ENCODE measurements at places on chromosomes 16 and 17.
A peak's percentile ranks its signal among the peaks of the same experiment; 100 is the strongest.

DNA sequence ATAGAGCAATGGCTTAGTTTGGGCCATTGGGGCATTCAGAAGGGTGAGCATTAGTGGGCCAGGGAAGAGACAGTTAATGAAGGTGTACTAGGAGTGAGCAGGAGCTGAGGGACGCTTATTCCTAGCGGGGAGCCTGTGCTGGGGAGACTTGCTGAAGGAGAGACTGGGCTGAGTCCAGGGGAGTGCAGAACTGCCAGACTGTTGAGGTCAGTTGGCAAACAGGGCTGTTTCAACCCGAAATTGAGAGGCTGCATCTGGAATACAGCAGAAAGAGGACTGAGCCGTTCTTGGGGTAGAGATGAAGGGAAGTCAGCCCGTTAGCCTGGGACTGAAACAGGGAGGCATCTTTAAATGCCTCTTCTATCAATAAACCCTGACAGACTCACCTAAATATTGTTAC is 33.2 kb downstream of the MAP2K6 start:
- no peak for DNase-seq

GRCh38 chr16:31187808-31188189 is 7.9 kb downstream of the FUS start:
- no peak for DNase-seq

DNA sequence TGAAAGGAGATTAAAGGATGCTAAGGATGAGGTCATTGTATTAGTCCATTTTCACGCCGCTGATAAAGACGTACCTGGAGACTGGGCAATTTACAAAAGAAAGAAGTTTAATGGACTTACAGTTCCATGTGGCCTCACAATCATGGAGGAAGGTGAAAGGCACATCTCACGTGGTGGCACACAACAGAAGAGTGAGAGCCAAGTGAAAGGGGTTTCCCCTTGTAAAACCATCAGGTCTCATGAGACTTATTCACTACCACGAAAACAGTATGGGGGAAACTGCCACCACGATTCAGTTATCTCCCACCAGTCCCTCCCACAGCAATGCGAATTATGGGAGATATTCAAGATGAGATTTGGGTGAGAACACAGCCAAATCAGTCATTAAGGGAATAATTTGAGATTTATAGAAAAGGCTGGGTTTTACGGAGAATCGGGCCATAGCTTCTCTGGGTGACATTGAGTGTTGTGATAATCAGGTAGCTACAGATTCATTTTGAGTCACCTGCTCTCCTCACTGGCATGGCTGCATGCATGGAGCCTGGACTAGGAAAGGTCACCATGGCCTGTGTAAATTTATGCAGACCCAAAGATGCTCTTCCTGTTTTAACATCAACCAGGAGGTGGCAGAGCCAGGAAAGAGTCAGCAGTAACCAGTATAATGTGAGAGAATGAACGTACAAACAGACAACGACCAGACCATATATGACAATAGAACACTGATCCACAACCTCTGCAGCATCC is 40.5 kb upstream of the DYNLRB2 start:
- DNase-seq: no peak

- DNase-seq: no peak
Measured at GRCh38 chr17:83083368-83084201, 4.2 kb downstream of the METRNL start.

DNA sequence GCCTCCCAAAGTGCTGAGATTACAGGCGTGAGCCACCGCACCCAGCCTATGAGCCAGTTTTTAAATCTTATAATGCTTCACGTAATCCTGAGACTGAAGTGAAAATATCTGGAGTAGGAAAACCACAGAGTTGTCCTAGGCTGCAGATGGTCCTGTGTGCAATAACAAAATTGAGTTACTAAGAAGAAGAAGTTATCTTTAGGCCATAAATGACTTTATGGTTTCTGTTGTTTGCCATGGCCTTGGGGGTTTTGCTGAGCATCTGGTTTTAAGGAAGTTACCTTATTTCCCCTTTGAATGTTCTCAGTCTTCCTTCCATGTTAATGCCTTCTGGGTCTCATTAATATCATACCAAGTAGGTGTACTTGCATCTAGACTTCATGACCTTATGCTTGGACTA is 16.5 kb downstream of the NMT1 start:
- no peak for DNase-seq

DNA sequence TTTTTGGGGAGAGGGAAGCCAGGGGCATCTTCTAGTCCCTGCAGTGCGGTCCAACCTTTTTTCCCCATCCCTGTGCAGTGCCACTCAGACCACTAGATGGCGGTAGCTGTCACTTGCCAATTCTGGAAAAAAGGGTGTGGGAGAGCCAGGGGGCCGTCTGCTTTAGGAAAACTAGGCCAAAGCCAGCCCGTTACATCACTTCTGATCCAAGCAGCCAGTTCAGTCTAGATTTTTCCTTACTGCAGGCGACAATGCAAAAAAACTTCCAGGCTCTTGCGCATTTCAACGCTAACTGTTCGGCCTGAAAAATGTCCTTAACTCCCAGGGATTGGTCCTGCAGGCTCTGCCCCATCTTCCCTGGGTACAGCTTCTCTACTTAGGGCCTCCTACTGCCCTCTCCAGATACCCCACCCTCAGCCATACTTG is 69.2 kb upstream of the CES5A start:
- peak; percentile 14 for DNase-seq

DNA sequence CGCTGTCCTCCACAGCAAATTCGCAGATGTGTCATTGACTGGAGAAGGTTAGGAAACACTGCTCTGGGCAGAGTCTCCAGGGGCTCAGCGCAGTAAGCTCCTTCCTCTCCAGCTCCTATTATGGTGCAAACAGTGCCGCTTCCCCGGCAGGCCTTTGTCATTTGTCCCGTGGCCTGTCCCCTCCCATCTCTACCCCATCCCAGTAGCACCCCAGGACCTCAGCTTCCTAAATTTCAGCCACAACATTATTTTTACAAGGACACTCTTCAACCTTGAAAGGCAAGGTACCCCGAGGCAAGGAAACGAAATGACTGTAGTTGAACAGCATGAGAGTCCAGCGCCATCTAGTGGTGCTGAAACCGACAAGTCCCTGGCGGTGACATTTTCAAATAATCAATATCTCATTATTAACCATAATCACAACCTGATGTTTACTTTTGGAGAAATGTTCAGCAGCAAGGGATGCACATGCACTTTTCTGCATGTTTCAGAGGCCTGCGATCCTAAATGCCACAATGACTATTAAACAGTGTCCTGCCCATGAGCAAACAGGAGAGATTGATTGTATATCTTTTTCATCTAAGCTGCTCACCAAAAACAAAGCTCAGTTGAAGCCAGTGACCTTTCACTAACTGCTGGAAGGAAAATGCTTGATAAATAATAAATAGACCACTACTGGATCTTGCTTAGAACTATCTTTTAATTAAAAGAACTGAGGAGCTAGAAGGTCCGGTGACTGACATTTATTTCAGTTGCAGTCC is 16.5 kb downstream of the MRPS23 start:
- DNase-seq: no peak

DNA sequence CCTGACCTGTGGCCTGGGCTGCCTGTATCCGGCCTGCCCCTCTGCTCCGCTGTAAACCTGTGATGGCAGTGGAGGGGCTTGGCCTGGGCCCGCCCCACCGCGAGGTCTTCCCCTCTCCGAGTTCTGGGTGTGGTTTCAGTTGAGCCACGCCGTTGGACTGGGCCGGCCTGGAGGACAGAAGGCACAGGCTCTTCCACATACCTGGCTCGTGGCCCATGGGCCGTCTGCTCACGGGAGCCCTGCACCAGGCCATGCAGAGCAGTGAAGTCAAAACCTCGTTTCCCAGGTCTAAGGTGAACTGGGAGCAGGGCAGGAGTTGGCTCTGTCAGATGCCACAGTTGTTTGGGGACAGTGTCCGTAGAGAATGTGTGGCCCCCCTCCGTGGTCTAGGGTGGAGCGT is 5.6 kb upstream of the RNPS1 start:
- DNase-seq: no peak

GRCh38 chr17:83196024-83196365 is 116.6 kb downstream of the METRNL start:
- no peak for DNase-seq

DNA sequence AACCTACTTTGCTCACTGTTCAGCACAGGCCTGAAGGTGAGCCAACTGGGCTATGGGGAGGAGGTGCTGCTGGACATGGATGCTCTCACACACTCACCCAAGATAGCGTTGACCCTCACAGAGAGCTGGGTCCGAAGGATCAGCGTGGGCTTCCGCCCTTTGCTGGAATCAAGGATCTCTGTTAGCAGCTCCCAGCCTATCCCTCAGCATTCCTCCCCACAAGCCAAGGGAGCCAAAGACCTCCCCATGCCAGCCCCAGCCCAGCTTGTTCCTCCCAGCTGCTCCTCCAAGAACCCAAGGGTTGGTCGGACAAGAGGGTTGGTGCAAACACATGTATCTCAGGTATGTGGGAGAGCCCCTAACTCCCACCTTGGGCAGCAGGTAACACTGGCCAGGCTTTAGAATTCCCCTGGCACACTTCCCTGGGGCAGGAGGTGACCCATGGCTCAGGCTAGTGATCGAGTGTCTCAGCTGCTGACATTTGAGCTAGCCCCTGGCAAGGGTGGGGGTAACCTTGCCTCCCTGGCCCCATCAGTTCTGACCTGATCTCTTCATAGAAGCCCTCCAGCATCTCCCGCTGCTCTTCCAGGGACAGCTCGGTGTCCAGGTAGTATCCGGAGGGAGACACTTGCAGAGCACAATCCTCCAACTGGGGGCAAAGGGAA is 8.3 kb downstream of the FHOD1 start:
- DNase-seq: no peak

DNA sequence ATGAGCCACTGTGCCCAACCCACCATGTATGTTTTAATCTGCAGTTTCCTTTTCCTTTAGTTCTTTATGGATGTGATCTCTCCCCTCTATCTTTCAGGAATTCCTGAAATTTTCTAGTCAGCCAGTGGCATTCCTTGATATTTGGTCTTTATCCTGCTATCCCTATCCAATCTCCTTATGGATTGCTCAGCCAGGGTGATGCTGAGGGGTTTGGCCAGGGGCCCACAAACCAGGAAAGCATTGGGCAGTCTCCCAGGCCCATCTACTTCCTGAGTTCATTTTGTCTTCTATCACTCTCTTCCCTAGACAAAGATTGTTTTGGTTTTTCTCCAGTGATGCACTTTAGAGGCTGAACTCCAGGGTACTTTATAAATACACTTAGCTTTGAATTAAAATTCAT is 115.9 kb downstream of the KATNIP start:
- no peak for DNase-seq

GRCh38 chr16:87133112-87133850 is 183.9 kb downstream of the C16orf95 start:
- no peak for DNase-seq

DNA sequence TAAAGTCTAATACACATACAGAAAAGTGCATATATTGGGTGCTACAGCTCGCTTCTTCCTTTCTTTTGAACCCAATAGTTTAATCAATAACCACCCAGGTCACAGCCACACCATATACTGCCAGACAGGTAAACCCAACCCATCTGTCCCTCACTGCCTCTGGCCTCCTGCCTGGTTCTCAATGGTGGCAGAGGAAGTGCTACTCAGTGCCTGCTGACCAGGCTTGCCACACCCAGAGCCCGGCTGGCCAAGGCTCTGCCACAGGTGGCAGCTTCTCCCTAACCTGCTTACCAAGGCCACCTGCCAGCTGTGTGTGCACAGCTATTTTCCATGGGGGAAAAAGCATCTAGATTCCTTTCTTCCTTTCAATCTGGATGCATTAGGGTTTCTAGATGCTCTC is 584 bp downstream of the PMP22 start:
- no peak for DNase-seq

- no peak for DNase-seq
Measured at GRCh38 chr16:2713985-2714774, 5.8 kb downstream of the PRSS27 start.

- no peak for DNase-seq
Measured at GRCh38 chr17:17269926-17270773, 10.9 kb downstream of the COPS3 start.

DNA sequence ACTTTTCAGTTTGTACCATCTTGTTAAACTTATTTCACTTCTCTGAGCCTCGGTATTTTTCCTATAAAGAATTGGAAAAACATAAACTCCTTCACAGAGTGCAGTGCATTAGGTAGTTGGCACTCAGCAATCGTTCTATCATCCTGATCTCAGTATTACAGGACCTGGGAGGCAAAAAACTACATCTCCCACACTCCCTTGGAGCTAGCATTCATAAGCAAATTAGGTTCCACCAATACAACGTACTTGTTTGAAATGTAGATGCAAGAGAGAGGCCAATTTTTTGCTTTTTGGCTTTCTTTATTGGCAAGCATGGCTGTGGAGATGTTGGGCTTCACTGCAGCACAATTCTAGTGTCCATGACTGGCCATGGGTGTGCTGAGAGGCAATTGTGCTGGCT is 285.2 kb downstream of the CA10 start:
- DNase-seq: no peak

DNA sequence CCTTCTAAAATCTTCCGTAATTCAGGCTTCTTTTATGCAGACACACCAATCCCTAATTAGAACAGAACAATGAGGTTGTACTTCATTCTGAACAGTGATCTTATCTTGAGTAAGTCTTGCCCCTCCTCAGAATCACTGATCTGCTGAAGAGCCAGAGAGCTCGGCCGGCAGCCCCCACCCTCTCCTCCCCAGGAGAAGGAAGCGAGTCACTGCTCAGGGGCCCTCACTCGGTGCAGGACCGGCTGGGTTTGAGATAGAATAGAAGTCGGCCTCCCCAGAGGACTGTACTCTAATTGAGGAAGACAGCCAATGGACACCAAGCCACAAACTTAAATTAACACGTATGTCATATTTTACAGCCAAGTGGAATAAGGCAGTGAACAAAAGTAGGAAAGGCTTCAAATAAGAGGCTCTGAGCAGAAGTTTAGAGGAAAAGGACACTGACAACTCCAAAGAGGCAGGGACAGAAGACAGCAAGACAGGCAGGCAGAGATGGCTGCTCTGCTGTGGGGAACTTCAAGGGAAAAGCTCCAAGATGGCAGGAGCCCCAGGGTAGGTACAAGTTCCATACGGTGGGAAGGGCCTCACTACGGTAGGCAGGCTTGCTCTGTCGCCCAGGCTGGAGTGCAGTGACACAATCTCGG is 18.6 kb downstream of the CREBBP start:
- no peak for DNase-seq

- no peak for DNase-seq
Measured at GRCh38 chr16:89176147-89176690, 4.7 kb downstream of the CDH15 start.

Data from GM12891 (cell line).